ENCODE measurements at places on chromosomes 12 and 14.

DNA sequence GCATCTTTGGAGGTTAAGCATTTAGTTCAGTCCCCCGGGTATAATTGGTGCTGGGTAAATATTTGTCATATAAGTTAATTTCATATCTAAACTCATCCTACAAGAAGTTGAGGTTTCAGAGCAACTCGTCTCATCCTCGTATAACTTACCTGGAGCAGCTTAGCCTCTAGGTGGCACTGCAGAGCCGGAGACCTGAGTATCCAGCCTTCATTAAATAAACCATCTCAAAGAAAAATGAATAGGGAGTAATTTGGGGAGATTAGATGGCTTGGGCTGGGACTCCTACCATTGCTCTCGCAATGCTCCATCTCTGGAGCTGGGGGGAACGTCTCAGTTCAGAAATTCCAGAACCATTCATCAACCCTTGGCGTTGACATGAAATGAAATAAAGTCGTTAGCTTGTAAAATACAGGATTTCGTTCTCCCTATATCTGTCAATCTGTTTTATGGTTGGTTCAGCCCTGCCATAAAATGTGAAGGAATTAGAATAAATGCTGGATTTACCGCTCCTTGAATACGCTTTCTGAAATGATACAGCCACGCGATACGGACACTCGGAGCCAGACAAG, 122.9 kb upstream of the TMEM132D start:
- DNase-seq, result peak; percentile 18

GRCh38 chr14:105476097-105476830, 1.6 kb downstream of the CRIP2 start:
- no peak for DNase-seq

DNA sequence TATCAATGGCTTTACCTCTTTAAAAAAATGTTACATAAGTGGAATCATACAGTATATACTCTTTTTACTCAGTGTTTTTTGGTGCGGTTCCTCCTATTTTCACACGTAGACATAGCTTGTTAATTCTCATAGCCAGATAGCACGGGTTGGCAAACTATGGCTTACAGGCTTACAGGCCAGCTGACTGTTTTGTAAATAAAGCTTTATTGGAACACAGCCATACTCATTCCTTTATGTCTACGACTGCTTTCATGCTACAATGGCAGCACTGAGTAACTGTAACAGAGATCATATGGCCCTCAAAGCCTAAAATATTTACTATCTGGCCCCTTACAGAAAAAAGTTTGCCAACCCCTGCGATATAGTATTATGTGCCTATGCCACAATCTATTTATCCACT, 5.8 kb upstream of the DAAM1 start:
- DNase-seq, result no peak

- DNase-seq, result no peak
Measured at GRCh38 chr12:11812586-11813437, 163.3 kb downstream of the ETV6 start.

DNA sequence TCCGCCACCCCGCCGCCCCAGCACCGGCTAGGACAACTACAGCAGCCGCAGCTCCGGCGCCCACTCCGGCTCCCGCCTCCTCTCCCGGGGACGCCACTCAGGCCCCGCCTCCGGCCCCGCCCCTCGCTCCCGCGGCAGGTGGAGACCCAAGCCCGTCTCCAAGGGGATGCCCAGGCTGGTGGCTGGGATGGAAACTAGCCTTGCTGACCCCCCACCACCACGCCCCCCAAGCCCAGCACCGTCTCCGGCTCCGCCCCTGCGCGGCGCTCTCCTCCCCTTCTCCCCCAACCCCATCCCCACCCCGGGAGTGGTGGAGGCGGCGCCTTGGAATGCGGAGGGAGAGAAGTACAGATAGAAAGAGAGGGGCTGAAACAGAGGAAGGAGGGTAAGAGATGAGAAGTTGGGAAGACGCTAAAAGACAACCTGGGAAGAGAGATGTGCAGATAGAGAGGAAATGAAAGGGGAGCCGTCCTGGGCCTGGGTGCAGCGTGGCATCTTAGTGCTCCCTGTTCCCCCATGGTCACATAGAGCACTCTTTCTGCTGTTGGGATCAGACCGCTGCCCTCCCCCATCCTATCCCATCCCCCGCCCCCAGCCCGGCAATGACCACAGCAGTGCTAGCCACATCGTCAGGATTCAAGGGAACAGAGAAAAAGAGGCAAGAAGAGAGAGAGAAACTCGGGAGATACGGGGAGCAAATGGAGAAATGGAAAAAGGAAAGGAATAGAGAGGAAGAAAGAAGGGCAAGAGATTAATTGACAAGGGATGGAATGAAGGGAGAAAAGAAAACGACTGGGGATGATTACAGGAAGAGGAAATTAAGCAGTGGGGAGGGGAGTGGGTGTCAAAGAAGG, at the start of gene ITGA7:
Gene ITGA7, minus strand, starts transcription at position 64 of the 854 bp plus-strand sequence. CDS start 222 bp downstream, outside the sequence.
- no peak for DNase-seq

DNA sequence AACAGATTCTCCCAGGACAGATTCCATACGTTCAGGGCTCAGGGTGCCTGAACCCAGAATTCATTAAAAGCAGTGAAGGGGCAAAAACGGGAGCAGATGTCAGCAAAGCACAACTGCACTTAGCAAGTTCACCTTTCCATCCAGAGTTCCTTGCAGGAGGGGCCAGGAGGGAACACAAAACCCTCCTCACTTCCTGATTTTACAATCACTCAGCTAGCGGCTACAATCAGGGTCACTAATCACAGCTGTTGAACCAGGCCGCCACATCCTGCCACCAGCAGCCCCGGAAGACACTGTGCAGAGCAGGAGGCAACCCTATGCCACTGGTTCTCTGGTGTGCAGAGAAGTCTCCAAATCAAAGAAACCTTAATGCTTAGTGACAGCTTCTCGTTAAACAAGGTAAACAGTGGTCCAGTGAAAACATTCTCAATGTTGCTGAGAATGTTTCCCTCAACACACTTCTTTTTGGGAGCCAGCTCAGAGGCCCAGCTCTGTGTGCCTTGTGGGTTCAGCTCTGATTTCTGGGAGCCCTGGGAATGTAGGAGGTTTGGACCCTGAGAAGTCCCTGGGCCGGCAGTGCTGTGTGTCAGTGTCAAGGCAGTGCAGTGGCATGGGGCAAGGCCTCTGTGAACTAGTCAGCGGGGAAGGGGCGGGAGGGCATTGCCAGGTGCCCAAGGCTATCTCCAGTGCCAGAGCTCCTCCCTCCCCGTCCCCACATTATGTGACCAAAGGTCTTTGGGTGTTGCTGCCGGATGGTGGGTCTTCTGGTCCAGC, 54.5 kb downstream of the VCPKMT start:
- no peak for DNase-seq

- DNase-seq, result peak; percentile 42
Measured at GRCh38 chr12:116959845-116960514, 49.2 kb downstream of the FBXW8 start.

DNA sequence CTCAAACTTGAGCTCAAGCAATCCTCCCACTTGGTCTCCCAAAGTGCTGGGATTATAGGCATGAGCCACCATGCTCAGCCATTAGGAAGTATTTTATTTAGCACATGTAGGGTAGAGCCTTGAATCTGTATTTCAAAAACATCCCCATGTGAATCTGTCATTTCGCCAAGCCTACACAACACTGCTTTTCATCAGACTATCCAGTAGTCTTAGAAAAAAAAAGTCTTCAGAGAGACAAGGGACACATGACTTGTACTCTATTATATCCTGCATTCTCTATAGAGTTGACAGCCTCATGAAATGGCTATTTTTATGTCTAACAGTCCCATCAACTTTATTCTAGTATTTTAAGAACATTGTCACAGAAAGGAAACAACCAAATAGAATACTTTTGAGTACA, 35.4 kb downstream of the TM7SF3 start:
- DNase-seq, result no peak

Measured in stimulated activated CD4-positive, alpha-beta T cell treated with anti-CD3 and anti-CD28 coated beads, Interleukin-4, amount 100 ng/mL, for 48 hours (primary cell).